ENCODE measurements at places on chromosomes 2 and 18. TPM values are rescaled to one million over a fixed set of nuclear protein-coding genes. Genes with fewer than 3 reads are reported as not detected.

The EGR4 gene
- not detected for polyA plus RNA-seq

The SLC4A5 gene
- 0.50 TPM for polyA plus RNA-seq

The HOXD3 gene
- 0.05 TPM for polyA plus RNA-seq

The CBLN2 gene
- not detected for polyA plus RNA-seq

The CAPN14 gene
- not detected for polyA plus RNA-seq

The CNNM4 gene
- 9.8 TPM for polyA plus RNA-seq

The TNP1 gene
- not detected for polyA plus RNA-seq

The APLF gene
- 0.45 TPM for polyA plus RNA-seq

The ANO7 gene
- 4.9 TPM for polyA plus RNA-seq

The RAD51AP2 gene
- 0.12 TPM for polyA plus RNA-seq

The CD8A gene
- 0.09 TPM for polyA plus RNA-seq

The BOLL gene
- not detected for polyA plus RNA-seq

The FOXI3 gene
- polyA plus RNA-seq: not detected

The PDE6D gene
- polyA plus RNA-seq: 23.2 TPM

The GPR55 gene
- polyA plus RNA-seq: not detected

The SCN7A gene
- 0.01 TPM for polyA plus RNA-seq

The GPAT2 gene
- not detected for polyA plus RNA-seq

The AGXT gene
- 96.1 TPM for polyA plus RNA-seq

The C2orf66 gene
- 0.05 TPM for polyA plus RNA-seq

The PPP4R3B gene
- 24.2 TPM for polyA plus RNA-seq

The CNGA3 gene
- polyA plus RNA-seq: not detected

All from HepG2 (cell line).